ENCODE measurements at places on chromosomes 2 and 18.

DNA sequence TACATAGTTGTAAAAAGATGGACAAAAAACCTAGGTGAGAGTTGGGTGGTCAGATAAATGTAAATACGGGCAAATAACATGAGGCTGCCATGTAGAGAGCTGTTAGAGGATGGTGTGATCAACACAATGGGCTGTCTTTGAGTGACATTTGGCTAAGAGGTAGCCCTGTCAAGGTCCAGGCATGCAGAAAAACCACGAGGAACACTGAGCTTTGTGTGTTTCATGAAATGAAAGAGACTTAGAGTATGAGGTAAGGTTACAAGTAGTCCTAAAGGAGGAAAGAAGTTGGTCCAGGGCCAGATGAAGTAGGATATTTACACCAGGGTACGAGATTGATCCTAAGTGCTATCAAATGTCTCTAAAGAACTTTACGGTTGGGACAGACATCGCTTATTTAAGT, 160.9 kb downstream of the RDH14 start:
- DNase-seq: no peak

DNA sequence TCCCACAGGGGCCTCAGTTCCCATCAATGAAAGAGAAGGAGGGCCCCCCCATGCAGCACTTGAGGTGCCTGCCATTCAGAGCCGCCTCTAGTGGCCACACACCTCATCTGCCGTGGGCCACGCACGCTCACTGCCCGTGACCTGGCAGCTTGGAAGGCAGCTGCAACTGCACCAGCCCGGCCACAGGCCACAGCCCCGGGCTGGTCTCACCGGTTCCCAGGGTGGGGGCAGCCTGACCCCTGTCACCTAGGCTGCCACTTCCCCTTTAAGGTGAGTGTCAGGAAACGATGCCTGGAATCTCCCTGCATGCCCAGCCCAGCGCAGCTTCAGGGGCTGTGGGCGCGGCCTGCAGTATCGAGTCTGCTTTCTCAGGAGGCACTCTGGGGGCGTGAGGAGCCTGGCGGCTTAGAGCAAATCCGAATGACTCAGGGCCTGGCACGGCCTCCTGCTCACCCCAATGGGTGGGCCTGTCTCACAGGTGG, 2.6 kb downstream of the MAB21L4 start:
- DNase-seq: peak; percentile 36

GRCh38 chr18:58862356-58862755, 2.3 kb upstream of the ZNF532 start:
- no peak for DNase-seq

DNA sequence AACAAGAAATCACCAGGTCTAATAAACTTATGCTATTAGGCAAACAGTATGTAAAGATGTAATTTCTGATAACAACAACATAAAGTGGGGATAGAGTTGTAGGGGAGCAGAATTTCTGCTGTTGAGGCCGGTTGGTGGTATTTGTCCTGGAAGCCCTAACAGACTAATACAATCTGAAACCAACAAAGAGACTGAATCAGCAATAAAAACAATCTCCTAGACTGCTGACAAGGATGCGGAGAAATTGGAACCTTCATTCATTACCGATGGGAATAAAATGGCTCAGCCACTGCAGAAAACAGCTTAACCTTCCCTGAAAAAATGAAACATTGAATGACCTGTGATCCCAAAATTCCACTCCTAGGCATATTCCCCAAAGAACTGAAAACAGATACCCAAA, 88.7 kb downstream of the GYPC start:
- DNase-seq: no peak

- peak; percentile 96 for DNase-seq
These were observed 29.1 kb upstream of the CSRNP3 start for GRCh38 chr2:165440367-165440766.

DNA sequence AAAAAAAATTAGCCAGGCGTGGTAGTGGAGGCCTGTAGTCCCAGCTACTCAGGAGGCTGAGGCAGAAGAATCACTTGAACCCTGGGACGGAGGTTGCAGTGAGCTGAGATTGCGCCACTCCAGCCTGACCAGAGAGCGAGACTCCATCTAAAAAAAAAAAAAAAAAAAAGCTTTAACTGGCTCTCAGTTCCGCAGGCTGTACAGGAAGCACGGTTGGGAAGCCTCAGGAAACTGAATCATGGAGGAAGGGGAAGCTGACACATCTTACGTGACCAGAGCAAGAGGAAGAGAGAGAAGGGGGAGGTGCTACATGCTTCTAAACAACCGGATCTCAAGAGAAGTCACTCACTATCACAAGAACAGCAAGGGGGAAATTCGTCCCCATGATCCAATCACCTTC, 505.6 kb upstream of the SLC8A1 start:
- DNase-seq: peak; percentile 23

- DNase-seq: no peak
These were observed 38.3 kb upstream of the ST3GAL5 start for GRCh38 chr2:85926931-85927661.

DNA sequence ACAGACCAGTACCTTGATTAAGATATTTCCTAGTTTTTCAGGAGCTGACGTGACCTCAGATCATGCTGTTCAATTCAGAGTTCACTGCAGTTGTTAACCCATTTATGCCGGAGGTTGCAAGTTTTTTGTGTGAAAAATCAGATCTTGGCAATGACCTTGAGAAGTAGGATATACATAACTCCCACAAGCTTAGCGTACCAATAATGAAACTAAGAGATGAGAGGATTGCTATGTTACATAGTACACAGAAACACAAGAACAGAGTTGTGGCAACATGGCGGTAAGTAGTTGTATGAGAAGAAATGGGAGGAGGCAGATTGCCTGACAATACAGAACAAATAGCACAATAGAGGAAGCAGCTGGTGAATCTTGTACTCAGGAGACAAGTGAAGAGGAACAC, 39.1 kb downstream of the PPIG start:
- no peak for DNase-seq

GRCh38 chr18:74476140-74476539, 19.0 kb upstream of the DIPK1C start:
- DNase-seq: peak; percentile 80

DNA sequence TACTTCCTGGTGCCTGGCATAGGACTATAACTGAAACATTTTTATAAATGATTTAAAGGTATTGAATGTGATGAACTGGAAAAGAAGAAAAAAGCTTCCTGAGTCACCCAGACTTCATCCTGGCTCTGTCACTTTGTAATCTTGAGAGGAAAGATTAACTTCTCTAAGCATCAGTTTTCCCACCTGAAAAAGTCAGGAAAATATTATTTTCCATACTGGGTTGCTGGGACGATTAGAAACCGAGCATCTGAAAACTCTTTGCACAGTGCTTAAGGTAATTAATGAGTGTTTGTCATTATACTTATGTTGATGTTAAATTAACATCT, 71.8 kb downstream of the FMNL2 start:
- DNase-seq: no peak

DNA sequence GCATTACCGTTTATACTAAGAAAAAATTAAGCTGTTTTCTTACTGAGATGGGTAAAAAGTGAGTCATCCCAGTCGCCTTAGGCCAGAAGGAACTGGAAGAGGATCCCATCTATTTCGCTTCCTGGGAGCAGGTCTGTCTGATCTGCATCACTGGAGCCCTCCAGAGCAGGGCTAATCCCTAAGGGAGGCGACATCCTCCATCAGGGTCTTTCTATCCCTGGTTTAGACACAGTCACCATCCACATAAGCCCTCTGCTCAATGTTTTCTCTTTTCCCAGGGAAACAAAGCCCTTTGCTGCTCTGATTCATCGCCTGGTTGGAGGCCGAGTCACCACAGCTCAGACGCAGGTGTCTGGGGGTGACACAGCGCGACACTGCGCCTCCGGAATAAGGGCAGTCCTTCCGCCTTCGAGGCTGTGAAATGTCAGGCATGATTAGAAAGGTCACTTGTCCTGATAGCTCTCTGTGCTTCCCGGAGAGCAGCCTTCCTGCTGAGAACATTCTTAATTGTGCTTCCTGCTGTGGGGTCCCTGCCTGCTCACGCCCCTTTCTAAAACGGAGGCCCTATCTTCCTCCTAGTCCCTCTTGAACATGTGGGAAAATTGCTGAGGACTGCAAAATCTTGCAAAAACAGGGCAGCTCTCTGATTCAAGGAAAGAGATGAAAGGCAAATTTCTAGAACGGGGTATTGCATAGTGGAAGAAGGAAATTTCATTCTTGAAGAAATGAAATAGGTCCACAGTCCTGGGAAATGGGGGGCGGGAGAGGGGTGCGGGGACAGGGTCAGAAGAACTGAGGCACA, 56.3 kb downstream of the MARCHF4 start:
- DNase-seq: no peak

GRCh38 chr18:60100778-60101177, 201.0 kb downstream of the PMAIP1 start:
- DNase-seq: no peak

DNA sequence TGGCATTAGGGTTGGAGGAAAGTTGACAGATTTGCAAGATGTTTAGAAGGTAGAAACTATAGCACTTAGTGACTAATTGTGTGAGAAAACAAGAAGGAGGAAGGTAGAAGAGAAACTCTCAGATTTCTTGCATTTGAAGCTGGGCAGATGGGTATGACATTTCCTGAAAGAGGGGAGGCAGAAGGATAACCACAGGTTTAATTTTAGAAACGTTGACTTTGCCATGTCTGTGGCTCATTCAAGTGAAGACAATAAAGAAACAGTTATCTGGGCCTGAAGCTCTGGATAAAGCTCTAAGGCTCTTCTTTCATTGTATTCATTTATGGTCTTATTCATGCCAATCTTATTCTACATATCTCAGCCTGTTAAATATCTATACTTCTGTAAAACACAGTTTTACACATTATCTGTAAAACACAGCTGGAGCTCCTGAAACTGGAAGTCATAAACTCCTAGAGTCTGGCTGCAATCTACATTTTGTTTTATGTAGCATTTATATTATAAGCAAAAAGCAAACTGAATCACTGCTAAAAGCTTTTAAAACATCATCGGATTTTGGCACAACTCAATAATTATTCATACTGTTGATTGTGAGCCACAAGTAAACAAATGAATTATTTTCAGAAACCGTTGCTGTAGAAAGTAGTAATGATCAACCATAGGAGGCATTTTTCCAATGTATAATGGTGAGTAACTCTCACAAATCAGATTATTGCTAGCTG, 138.5 kb downstream of the RIT2 start:
- DNase-seq: peak; percentile 4

- DNase-seq: no peak
These were observed 62.0 kb upstream of the SGPP2 start for GRCh38 chr2:222362336-222362735.

GRCh38 chr2:170253721-170254230, 75.8 kb downstream of the MYO3B start:
- no peak for DNase-seq

- DNase-seq: peak; percentile 93
These were observed 73.8 kb upstream of the HAAO start for GRCh38 chr2:42865884-42866881.

DNA sequence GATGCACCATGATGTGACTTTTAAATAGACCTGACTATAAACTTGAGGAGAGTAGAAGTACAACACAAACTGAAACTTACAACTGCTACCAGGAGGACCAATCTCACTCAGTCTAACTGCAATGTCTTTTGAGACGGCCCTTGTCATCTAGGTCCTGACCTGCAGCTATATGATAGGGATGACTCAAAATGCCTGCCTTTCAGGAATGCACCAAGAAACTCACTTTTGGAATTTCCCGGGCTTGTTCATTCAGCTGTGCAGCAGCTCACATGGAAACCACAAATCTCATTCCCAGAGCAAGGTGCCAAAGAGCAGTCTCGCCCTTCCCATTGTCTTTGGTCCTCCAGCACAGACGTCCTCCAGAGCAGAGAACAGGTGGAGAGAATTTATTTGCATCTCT, 113.7 kb downstream of the SPOPL start:
- DNase-seq: no peak

DNA sequence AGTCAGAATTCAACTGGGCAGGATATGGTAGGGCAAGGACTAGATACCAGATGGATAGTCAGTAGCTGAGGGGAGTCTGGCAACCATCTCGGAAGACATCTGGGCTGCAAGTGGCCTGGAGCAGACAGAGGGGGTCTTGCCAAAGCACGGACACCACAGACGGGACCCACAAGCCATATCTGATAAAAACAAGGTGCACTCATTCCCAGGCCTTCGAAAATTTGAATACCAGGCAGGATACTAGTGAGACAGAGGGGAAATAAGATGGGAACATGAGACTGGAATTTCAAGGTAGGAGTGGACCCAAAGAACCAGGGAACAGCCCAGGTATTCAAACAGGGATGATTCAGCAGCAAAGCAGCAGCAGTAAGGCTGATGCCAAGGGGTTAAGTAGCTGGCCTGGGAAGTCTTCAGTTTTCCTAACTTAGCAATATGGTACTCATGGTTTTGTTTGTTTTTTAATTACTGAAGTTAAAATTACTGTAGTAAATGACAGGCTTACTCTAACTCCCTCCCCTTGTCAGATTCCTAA, 144.9 kb upstream of the NCKAP5 start:
- no peak for DNase-seq

GRCh38 chr2:65503746-65504145, 71.3 kb upstream of the SPRED2 start:
- no peak for DNase-seq

GRCh38 chr2:36963106-36963505, 3.2 kb downstream of the STRN start:
- DNase-seq: no peak

DNA sequence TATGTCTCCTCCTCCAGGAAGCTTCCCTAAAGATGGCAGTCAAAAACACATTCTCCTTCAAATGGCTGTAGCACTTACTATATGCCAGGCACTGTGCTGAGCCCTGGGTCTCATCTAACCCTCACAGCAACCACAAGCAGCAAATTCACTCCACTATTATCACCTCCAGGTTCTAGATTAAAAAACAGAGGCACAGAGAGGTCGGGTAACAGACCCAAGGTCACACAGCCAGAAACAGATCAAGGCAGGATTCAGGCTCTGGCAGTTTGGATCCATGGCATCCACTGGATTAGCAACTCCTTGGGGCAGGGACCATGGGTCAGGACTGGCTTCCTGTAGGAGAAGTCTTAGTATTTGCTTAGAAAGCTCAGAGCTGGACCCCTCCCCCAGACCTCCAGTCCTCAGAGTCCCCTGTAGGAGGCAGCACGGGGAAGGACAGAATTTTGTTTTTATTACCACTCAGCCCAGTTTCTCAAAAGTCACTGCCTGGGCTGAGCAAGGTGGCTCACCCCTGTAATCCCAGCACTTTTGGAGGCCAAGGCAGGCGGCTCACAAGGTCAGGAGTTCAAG, 34.4 kb downstream of the ZFP36L2 start:
- no peak for DNase-seq

- DNase-seq: no peak
These were observed 173.9 kb downstream of the ANAPC1 start for GRCh38 chr2:111710085-111710484.

DNA sequence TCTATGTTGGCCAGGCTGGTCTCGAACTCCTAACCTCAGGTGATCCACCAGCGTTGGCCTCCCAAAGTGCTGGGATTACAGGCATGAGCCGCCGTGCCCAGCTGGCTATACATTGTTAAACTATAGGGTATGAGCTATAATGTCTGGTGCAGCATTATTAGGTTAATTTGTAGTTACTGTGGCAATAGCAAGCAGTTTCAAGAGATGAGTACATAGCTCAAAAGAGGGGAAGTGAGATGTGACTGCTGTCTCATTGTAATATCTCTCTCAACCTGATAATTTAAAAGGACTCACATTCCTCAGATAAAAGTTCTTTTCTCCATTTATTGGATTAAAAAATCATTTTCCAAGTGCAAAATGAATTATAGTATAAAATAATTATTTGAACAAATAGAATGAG, 116.4 kb downstream of the INO80D start:
- DNase-seq: no peak
